SW 1271 (cell line): ENCODE measurements at places on chromosomes 13 and 19.

DNA sequence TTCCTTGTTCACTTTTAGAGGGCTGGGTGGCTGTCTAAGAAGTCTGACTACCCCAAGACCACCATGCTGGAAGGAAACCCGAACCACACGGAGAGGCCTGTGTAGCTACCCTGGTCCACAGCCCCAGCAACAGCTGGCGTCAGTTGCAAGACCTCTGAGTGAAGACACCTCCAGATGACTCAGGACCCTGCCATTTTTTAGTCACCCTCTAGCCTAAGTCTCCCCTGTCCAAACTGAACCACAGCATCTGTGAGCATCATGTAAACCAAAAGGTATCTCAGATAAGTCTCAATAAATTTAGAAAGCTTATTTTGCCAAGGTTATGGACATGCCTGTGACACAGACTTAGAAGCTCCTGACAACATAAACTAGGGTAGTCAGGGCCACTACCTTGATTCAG lies 2.2 kb upstream of the SYDE1 start:
- DNase-seq = no peak

DNA sequence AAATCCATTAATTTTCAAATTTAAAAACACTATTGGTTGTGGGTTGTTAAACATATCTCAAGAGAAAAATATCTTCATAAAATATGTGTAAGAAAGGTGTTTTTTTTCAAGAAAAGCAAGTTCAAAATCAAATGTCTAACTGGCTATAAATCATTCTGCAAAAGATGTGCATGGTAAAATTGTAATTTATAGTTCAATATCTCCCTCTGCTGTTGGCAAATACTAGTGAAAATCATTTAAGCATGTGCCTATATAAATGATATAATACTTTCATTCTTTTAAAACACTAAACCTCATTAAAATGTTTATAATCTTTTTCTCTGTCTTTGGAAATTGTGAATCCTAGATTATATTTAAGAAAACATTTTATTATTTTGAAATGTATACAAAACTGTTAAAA lies 17.2 kb upstream of the SLITRK6 start:
- DNase-seq = peak; percentile 40

GRCh38 chr19:28990522-28990921 lies 222.4 kb downstream of the UQCRFS1 start:
- DNase-seq = no peak

- no peak for DNase-seq
Observed at GRCh38 chr13:38417727-38418126, 68.1 kb downstream of the UFM1 start.

DNA sequence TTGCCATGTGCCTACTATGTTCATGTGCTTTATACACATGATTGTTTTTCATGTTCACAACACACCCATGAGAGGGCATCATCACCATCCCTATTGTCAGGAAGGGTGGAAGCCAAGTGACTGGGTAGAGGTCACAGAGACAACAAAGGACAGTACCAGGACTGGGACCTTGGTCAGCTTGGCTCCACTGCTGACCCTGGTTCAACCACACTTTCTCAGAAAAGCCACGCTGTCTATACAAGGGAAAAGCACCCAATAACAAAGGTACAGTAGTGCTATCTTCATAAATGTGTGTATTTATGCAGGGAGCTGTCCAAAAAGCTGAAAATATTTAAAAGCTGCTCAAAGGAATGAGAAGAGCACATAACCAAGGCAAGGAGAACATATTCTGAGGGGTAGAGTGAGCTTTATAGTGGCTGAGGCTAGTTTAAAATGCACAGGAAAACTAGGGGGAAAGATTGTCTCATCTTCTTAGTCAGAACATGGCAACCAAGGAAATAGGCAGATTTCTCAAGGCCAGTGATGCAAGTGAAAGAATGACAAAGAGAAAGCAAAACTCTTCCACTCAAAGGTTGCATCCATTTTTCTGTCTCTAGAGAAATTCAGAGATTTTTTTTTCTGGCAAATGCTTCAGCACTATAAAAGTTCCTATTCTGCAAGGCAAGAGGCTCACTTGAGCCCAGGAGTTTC lies 415.0 kb downstream of the FOXO1 start:
- no peak for DNase-seq
